ENCODE measurements at places on chromosomes 5 and 9.
A peak's percentile ranks its signal among the peaks of the same experiment; 100 is the strongest.

GRCh38 chr5:60295423-60295822, 401.9 kb upstream of the PDE4D start:
- DNase-seq: no peak

- DNase-seq: no peak
These were observed 65.6 kb upstream of the ZNF622 start for GRCh38 chr5:16531063-16531648.

GRCh38 chr9:121686930-121687541, 35.6 kb downstream of the DAB2IP start:
- DNase-seq: peak; percentile 30

DNA sequence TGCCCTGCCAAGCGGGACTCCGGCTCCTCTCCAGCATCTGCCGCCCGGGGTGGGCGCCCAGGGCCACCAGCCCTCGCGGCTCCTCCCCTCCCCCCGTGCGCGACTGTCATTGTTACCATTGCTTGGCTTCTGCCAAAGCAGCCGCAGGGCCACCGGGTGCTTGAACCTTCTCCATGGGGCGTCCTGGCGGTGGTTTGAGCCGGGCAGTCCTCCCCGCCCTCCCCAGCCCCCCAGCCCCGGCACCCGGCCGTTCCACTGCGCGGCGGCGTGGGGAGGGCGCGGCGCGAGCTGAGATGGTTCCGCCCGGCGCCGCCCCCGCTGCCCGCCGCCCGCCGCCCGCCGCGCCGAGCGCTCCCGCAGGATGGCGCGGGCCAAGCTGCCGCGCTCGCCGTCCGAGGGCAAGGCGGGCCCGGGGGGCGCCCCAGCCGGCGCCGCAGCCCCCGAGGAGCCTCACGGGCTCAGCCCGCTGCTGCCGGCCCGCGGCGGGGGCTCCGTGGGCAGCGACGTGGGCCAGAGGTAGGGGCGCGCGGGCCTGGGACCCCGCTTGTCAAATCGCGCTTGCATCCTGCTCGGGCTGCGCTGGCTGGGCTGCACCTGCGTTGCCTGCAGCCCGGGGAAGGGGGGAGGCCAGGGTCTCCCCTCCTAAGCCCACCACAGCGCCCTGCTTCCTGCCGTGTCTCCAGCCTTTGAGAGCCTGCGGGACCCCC, 34.4 kb downstream of the KCNT1 start:
- no peak for DNase-seq

GRCh38 chr5:159682623-159683022, 233.7 kb upstream of the ADRA1B start:
- no peak for DNase-seq

GRCh38 chr5:113397046-113397445, 37.7 kb downstream of the TSSK1B start:
- no peak for DNase-seq

DNA sequence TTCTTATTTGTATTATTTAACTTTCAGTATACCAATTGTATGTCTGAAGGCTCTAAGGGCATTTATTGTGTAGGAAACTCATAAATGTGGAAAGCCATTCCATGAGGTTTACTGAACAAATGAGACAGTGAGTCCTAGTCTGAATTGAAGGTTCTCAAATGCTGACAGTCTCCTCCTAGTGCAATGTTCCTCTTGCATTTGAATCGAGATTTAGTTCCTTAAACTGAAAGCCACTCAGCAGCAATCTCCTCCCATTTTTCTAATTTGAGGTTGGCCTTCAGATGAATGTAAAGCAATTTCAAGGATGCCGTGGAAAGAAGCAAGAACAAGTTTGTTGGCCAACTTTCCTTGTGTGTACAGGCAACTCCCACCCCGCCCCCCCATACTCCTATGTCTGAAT, 493.2 kb upstream of the KLF4 start:
- DNase-seq: no peak

- DNase-seq: peak; percentile 44
These were observed 181.5 kb upstream of the RAI14 start for GRCh38 chr5:34474573-34475021.
